ENCODE measurements at places on chromosomes 4 and X. TPM values are rescaled to one million over a fixed set of nuclear protein-coding genes. Genes with fewer than 3 reads are reported as not detected.

- no peak for DNase-seq
These were observed 136.7 kb downstream of the APBB2 start for GRCh38 chr4:41077628-41078027.

GRCh38 chrX:97234471-97235081 lies 350.9 kb downstream of the RPA4 start:
- no peak for DNase-seq

GRCh38 chr4:41507291-41507947 lies 30.5 kb upstream of the LIMCH1 start:
- DNase-seq = no peak

DNA sequence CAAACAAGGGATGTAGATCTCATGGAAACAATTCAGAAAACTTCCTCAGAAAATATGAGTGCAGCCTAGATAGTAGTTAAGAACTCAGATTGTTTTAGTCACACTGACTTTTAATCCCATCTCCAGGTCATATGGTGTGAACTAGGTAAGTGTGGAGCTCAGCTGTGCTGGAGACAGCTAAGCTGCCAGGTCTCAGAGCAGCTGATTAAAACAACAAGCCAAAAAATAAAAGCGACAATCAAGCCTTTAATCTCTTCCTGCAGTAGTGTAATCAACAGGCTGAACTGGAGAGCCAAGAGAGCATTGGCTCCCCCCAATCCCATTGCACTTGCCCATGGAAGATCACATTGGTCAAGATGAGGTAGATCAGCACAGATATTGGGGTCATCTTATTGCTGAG lies 98.3 kb upstream of the ATOH1 start:
- DNase-seq = no peak

The NDST3 gene
- 0.05 TPM for total RNA-seq

DNA sequence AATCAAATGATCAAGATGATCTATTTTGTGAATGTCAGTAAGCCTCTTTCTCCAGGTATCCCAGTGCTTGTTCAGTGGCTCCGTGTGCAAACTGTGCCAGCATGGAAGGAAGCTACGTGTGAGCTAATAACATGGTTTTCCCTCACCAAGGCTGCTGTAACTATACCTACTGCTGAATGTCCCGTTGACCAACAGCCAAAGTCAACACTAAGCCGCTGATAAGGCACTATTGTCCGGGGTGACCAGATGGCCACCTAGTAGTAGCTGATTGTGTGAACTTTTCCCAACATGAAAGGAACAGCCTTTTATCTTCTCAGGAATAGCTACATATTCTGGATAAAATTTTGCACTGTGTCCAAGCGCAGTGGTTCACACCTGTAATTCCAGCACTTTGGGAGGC lies 58.0 kb upstream of the ABCG2 start:
- no peak for DNase-seq

- DNase-seq = no peak
These were observed 46.2 kb downstream of the PDS5A start for GRCh38 chr4:39931441-39931901.

Measured in left lung (tissue), 14 donors.